ENCODE measurements at places on chromosomes 12 and 14.

GRCh38 chr14:24160499-24160849 lies 591 bp upstream of the IRF9 start:
- DNase-seq = no peak

DNA sequence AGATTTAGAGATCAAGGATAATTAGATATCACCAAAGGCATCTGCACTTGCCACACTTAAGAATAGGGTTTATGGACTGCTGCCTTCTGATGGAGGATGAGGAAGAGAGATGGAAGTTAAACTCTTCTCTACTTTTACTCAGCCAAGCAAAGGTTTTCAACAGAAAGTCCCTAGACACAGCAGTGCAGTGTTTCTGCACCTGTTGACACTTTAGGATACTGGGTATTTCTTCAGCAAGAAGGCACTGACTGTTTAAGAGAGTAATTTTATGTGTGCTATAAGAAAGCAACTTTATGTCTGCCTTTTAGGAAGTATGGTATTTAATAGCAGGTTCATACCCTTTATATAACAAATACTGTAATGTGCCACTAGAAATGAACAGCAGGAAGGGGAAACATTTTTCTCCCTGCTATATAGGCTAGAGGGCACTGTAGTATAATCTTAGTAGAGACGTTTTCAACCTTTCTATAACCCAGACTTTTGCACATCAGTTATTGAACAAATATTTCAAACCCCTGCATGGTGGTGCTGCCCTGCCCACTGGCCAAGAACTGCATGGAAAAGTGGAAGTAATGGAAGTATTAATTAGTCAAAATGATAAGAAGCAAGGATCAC lies 225.0 kb upstream of the GRIP1 start:
- no peak for DNase-seq

GRCh38 chr14:69017706-69018105 lies 38.6 kb upstream of the ACTN1 start:
- no peak for DNase-seq

GRCh38 chr12:76255281-76255680 lies 92.9 kb downstream of the BBS10 start:
- DNase-seq = no peak

DNA sequence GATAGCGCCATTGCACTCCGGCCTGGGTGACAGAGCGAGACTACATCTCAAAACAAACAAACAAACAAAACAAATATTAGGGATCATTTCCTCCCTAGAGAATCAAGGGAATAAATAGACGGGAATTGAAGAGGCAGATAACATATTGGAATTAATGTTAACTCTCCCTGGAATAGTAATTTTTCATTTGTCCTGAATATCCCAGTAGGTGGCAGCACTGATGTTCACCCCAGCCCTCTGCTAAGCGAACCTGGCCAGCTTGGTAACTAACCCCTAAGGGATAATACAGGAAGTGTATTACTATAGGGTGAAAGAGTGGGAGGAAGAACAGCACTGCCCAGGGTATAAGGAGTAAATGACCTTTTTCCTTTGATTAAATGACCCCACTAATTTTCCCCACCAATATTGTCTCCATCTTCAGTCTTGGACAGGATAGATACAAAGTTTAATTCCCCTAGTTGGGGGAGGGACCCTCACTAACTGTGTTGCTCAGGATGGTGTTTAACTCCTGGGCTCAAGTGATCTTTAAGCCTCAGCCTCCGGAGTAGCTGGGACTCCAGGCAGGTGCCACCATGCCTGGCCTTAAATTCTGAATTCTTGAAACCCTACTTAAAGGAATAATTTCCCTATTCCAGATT lies 40.5 kb downstream of the SLC2A14 start:
- peak; percentile 30 for DNase-seq

- DNase-seq = no peak
These were observed 20.0 kb upstream of the FLVCR2 start for GRCh38 chr14:75558440-75558839.

DNA sequence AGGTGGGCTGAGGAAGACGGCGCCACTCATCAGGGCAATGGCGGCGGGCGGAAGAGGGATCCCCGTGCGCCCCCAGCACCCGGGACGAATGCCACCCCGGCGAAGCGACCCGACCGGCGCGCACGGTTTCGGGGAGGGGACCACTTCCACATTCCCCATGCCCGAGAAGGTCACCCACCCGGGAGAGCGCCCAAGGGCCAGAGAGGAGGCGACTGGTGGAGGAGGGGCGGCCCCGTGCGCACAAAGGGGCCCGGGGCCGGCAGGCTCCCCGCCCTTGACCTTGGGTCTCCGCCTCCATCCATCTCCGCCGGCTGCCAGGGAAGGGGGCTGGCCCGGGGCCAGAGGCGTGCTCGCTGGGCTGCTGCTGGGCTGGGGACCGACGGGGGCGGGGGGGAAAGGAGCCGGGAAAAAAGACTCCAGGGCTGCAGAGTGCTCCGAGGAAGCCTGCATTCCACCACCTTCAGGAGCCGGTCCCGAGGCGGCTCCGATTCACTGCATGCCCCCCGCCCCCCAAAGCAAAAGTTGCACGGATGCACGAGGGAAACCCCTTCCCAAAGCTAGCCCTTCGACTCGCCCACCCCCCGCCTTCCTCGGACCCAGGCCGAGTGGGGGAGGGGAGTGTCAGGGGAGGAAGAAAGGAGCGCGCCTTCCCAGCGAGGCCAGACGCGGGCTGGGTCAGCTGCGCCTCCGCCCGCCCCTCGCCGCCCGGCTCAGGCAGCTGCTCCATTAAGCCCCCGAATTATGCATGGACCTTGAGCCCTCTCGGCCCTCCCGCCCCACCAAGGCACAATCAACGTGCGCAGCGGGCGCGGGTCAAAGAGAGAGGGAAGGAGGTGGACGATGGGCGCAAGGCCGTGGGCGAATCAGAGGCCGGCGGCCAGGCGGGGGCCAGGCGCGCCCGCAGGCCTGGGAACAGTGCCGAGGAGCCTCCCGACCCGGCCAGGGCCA lies 26.2 kb downstream of the BCL11B start:
- no peak for DNase-seq

GRCh38 chr14:101727611-101728366 lies 33.7 kb upstream of the PPP2R5C start:
- no peak for DNase-seq

- DNase-seq = no peak
These were observed 157.1 kb downstream of the TTC7B start for GRCh38 chr14:90659156-90659555.

DNA sequence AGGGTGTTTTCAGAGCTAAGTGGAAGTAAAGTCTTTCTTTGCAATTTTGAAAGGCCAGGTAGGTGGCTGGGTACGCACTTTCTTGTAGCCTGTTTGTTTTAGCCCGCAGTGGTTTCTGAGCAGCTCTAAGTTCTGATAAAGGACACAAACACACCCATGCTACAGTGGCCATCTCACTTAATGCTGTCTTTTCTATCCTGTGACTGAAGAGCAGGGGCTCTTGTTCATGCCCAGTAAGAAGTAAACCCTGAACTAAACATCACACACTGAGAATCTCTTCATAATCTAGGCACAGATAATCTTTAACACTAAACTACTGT lies 427.2 kb downstream of the RAD51B start:
- no peak for DNase-seq

GRCh38 chr12:52952076-52952801 lies 3.3 kb downstream of the KRT18 start:
- no peak for DNase-seq

DNA sequence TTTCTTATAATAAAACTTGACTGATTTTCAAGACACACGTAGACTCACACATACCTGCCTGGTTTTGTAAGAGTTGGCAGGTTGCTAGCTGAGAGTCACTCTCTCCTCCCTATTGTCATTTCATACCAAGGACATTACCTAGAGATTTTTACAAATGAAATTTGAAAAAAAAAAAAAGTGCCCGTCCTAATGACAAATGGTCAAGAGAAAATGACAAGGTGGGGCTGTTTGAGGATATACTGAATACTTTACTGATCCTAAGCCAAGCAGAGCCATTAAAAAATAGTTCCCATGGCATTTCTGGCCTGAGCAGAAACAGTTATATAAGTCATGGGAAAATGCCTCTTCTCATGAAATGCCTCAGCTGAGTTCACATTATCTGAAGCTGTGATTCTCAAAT lies 150.2 kb downstream of the DYRK2 start:
- no peak for DNase-seq

DNA sequence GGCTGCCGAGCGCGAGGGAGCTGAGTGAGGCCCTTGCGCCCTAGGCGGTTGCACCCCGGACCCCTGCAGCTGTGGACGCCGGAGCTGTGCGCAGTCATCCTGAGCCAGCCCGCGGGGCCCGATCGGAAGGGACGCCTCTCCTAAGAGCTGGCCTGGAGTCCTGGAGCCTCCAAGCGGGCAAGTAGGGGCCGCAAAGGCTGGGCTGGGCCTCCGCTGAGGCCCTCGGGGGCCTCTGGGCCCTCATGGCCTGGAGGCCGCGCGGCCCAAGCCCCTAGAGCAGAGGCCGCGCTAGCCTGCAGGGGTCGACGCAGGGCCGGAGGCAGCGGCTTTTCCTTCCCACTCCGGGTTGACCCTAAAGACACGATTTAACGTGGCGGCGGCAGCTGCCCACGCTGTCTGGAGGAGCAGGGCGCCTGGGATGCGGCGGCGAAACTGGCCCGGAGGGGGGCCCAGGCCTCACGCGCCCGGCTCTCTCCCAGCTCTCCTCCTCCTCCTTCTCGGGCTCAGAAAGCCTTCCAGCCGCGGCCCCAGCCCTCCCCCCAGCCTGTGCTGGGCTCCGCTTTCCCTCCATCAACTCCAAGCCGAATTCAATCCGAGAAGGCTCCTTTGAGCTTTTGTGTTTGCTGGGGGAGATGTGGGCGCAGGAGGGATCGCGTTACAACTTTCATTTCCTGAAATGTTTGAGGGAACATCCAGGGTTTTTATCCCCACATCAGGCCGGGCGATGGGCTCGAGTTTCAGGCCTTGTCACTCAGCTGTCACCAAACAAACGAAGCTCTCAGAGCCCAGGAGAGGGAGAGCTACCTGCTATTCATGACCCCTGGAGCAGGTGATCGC lies 11.6 kb downstream of the SIX1 start:
- no peak for DNase-seq

GRCh38 chr12:126741536-126742240 lies 1525.3 kb upstream of the TMEM132C start:
- DNase-seq = no peak

DNA sequence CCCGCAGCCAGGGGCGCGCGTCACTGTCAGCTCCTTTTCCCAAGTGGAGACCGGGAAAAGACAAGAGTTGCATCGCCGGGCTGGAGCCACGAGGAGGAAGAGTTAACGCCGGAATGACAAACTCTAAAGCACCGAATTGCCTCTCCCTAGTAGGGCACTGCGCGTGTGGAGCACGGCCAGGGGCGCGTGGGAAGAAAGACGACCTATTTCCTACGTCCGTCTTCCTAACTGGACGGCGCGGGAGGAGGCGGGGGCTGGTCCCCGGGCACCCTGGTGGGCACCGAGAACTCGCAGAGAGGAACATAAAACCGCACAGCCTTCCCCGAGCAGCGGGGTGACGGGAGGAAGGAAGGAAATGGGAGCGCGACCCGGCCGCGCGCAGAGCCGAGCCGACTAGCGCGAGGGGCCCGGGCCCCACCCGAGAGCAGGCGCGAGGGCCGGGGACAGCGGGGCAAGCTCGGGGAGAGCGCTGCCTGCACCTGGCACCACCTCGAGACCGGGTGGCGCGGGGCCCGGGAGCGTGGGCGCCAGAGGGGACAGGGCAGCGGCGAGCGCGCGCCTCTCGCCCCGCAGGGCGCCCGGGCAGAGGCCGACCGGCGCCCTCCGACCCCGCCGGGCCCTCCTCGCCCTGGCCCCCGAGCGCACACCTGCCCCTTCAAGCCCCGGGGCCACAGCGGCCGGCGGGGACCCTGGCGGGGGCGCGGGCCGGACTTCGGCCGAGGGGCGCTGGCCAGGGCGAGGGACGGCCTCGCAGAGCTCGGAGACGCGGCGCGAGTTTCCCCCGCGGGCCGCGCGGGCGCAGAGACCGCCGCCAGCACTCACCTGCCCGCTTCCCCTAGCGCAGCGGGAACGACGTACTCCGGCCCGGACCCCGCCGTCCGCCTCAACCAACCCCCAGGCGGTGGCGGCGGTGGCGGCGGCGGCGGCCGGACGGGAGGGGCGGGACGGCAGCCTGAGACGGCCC lies at the start of gene SETD3:
Gene SETD3, minus strand, starts transcription at position 954 of the 964 bp plus-strand sequence. CDS start 15,054 bp downstream, outside the sequence.
- peak; percentile 25 for DNase-seq

DNA sequence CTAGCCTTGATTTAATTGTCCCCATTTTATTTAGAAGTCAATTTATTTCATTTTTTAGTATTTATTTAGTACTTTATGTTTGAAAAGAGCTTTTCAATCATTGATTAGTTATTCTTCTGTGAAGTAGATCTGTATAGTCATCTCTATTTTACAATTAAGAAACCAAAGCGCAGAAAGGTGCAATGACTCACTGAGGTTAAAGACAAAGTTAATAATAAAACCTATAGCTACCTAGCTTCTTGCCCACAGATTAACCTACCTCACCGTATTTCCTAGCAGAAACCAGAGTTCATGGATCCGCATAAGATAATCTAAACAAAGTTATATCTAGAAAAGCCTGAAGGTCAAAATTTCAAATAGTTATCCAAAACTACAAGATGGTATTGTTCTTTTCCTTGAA lies 176.4 kb downstream of the GRIN2B start:
- no peak for DNase-seq

- no peak for DNase-seq
These were observed 6.1 kb downstream of the SYCP3 start for GRCh38 chr12:101733166-101733565.

DNA sequence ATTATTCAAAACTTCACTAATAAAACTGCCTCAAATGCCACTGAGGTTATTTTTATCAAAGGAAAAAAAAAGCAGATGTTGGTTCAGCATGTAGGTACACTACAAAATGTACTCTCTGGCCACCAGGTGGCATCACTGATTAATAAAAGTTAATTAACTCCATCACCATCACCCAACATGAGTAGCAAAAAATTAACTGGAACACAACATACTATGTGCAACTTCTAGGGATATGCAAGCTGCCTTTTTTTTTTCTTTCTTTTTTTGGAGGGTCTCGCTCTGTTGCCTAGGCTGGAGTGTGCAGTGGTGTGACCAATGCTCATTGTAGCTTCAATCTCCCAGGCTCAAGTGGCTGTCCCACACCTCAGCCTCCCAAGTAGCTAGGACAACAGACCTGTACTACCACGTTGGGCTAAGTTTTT lies 43.8 kb upstream of the NR2C1 start:
- peak; percentile 71 for DNase-seq

- DNase-seq = peak; percentile 11
These were observed 1.1 kb downstream of the ARHGAP5 start for GRCh38 chr14:32078023-32078857.

DNA sequence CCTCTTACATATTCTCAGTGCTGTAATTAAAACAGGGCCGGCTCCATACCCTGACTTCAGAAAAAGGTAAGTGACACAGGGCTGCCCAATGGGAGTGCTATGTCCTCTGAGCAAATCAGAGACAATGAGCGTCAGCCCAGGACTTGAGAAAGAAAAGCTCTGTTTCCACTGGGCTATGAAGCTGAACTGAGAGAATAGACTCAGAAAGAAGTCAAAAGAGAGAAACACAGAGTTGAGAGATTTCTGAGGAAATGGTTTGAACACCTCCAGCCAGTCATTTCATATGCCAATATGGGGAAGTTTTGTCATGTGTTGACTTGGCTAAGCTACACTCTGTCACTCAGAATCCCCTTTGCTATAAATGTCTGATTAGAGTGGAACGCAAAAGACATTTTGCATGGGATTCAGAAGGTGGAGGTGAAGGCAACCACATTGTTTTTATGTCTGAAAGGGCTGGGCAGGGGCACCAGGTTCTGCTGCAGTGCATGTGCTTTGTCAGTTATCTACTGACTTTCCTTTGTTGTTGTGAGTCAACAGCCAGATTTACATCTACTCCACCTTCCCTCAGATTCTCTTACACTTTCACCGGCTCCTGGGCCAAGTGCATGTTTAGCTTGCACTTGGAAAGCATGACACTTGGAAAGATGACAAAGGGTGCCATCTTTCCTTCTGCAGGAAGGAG lies 313.3 kb downstream of the DUSP6 start:
- DNase-seq = no peak
